DMS153 (cell line): ENCODE measurements at places on chromosomes 5 and 9.

GRCh38 chr5:57189515-57189914 is 15.7 kb downstream of the GPBP1 start:
- no peak for DNase-seq

DNA sequence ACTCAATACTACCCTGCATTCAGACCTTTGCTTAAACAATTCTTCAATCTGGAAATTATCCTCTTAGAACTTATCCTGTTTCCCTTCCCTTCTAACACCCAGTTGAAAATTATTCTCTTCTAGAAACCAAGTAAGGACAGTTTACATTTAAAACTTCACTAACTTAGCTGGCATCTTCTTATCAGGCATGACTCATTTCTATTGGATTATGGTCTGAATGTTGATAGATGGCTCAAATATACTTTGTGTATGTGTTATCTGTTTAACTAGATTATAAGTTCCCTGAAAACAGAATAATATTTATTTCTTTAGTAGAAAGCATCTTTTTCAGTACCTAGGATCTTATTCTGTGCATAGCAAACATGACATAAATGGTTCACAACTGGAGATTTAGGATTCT is 161.9 kb downstream of the PPP2R2B start:
- no peak for DNase-seq

DNA sequence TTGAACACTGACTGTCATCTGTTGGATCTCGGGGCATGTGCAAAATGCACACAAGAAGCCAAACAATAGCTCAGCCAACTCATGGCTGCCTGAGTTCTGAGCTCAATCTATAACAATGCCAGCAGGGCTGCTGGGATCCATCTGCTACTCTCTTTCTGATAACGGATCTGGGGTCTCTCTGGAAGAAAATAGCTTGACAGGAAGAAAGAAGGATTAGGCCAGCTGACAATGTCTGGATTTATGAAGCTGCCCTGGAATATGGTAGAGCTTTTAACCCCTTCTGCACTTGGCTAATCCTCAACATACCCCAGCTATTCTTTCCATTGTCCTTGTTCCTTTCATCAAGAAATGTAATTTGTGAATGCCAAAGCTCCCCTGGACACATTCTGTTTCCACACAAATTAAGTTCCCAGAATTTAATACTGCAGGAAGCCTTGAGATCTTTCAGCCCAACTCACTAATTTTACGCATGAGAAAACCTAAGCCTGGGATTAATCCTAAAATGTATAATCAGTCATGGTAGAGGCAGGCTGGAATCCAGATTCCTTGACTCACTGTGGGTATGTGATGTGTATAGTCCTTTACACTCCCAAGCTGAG is 62.7 kb upstream of the PCA3 start:
- no peak for DNase-seq

- DNase-seq = peak; percentile 58
These were observed 6.4 kb downstream of the SLC34A1 start for GRCh38 chr5:177390363-177391300.
